ENCODE measurements at places on chromosomes 3 and 15. TPM values are rescaled to one million over a fixed set of nuclear protein-coding genes. Genes with fewer than 3 reads are reported as not detected.
A peak's percentile ranks its signal among the peaks of the same experiment; 100 is the strongest.

Gene P2RY12
- not detected for total RNA-seq

DNA sequence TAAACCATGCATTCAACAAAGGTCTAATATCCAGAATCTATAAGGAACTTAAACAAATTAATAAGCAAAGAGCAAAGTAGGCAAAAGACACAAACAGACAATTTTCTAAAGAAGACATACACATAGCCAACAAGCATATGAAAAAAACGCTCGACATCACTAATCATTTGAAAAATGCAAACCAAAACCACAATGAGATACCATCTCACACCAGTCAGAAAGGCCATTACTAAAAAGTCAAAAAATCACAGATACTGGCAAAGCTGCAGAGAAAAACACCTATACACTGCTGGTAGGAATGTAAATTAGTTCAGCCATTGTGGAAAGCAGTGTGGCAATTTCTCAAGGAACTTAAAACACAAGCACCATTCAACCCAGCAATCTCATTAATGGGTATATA, 53.8 kb downstream of the FSIP1 start:
- no peak for DNase-seq

Gene TMEM40
- not detected for total RNA-seq

DNA sequence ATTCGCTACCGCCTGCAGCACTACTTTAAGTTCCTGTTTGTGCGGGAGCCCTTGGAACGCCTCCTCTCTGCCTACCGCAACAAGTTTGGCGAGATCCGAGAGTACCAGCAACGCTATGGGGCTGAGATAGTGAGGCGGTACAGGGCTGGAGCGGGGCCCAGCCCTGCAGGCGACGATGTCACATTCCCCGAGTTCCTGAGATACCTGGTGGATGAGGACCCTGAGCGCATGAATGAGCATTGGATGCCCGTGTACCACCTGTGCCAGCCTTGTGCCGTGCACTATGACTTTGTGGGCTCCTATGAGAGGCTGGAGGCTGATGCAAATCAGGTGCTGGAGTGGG, 995 bp downstream of the CHST14 start:
- no peak for DNase-seq

- no peak for DNase-seq
These were observed at the start of gene ZBED2 for GRCh38 chr3:111595232-111595631. ZBED2 (minus strand) TSS chr3:111595346; CDS start chr3:111594201, 1,145 bp downstream.

DNA sequence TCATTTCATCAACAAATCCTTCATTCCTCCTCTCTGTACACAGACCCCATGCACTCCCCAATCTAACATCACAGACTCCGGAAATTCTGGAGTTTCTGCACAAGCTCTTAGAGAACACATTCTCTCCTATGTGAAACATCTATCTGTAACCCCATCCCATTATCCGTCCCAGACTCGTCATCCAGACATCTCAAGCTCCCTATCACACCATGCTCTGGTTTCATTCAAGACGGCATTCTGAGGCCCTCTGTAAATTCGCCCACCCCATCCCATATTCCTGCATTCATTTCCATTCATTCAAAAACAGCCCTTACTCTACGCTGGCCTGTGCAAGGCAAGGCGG, 575 bp downstream of the LEO1 start:
- DNase-seq, result no peak

GRCh38 chr3:69087030-69087791, 2.5 kb downstream of the ARL6IP5 start:
- DNase-seq, result no peak

- DNase-seq, result no peak
These were observed 844 bp upstream of the UQCC5 start for GRCh38 chr3:52535411-52536111.

GRCh38 chr15:41566121-41566885, 7.3 kb downstream of the TYRO3 start:
- DNase-seq, result no peak

Gene NMNAT3
- total RNA-seq, result 0.77 TPM

DNA sequence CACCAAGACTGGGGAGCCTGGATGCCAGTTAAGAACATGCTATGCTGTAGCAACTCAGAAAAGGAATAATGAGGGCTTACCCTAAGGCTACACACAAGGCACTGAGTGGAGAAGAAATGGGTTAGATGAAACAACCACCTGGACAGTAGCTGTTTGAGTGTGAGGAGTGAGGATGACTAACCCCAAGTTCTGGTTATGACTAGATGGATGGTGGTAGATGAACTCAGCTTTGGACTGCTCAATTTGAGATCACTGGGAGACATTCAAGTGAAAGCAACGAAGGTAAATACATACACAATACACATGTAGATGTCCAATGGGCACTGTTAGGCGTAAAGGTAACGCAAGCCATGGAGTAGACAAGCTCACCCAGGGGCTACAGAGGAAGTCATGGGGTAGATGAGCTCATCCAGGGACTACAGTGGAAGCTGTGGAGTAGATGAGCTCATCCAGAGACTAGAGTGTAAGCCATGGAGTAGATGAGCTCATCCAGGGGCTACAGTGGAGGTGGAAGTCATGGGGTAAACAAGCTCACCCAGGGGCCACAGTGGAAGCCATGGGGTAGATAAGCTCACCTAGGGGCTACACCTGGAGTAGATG, 98.3 kb downstream of the ANO10 start:
- no peak for DNase-seq

DNA sequence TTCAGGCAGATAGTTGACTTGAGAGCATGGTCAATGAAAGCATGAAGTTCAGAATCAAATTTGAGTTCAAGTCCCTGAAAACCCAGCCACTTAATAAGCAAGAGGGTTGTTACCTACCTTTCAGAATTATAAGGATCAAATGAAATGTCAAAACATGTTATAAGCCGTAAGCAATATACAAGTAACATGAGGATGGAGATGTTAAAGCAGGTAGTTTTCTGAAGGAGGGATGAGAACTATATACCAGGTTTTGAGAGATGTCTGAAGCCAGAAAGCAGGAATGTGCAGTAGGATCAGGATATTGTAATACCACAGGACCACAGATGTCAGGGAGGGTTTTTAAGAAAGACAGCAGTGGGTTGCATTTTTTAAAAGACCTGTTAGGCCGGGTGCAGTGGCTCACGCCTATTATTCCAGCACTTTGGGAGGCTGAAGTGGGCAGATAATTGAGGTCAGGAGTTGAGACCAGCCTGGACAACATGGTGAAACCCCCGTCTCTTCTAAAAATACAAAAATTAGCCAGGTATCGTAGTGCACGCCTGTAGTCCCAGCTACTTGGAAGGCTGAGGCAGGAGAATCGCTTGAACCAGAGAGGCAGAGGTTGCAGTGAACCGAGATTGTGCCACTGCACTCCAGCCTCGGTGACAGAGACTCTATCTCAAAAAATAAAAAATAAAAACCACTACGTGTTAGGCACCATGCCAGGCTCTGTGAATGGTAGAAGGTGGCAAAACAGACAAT, 6.9 kb upstream of the EIF3J start:
- no peak for DNase-seq

GRCh38 chr3:33729993-33730392, 11.9 kb upstream of the CLASP2 start:
- no peak for DNase-seq

DNA sequence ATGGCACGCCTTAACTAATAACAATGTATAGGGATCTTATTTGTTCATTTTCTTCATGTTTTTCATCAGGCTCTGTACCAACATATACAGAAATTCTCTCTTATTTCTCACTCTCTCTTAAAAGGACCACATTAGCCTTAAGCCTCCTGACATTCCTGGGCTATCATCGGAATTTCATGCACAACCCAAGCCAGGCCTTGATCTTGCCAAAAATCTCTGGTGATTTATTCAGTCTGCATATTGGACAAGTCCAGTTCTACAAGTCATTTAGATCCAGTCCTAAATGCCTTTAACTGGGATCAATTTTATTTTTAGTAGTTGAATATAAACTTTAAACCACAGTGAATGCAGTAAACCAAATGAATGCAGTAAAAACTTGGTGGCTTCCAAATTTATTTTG, 385.4 kb downstream of the MECOM start:
- no peak for DNase-seq

DNA sequence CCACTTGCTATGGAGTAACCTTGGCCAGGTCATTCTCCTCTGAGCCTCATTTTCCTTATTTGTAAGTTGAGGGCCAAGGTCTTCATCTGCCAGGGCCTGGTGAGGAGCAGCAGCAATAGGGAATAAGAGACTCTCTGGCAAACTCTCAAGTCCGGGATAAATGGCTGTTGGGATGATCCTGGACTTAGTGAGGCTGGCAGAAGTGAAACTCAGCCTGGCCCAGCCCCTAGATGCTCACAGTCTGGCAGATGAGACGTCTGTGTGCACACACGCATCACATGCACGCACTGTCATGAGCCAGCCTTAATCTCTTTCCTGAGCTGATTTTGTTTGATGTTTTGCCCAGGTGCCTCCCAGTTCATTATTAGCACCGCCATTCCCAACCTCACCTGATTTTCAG, 26.8 kb downstream of the SLC6A6 start:
- DNase-seq, result no peak

DNA sequence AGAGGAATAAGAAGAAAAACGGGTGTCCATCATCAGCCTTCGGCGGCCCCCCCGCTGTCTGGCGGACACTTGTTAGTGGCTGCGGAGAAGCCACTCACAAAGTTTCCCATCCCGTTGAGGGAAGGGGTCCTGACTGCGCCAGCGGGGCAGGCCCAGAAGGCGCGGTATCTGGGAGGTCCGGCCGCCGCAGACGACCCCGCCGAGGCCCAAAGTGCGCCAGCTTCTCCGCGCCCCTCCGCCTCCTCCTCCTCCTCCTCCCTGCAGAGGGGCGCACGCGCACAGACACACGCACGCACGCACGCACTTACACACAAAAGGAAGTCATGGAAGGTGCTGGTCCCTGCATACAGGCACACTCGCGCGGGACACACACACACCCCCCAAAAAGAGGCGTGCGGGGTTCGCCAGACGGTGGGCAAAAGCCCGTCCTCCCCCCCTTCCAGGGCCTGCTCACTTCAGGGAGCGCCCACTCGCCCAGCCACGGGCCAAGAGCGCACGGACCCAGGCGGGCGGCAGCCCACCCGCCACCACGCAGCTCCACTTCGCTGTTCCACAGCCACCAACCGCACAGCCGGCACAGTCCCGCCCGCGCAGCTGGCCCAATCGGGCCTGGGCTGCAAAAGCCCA, 18.0 kb downstream of the ZNF148 start:
- DNase-seq, result peak; percentile 59

Gene NEDD4
- total RNA-seq, result 25.7 TPM

DNA sequence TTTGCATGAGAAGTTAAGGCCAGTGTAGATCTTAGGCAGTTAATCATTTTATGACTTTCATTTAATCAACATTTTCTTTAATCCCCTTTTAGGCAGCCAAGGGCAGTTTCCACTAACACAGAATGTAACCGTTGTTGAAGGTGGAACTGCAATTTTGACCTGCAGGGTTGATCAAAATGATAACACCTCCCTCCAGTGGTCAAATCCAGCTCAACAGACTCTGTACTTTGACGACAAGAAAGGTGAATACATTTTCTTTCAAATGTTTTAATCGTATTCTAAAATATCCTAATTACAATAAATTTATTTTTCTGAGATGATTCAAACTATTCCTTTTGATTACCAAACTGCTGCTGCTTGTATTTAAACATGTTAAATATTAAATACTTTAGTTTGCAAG, 843.2 kb downstream of the CADM2 start:
- no peak for DNase-seq

Gene PLAAT1
- 0.89 TPM for total RNA-seq

DNA sequence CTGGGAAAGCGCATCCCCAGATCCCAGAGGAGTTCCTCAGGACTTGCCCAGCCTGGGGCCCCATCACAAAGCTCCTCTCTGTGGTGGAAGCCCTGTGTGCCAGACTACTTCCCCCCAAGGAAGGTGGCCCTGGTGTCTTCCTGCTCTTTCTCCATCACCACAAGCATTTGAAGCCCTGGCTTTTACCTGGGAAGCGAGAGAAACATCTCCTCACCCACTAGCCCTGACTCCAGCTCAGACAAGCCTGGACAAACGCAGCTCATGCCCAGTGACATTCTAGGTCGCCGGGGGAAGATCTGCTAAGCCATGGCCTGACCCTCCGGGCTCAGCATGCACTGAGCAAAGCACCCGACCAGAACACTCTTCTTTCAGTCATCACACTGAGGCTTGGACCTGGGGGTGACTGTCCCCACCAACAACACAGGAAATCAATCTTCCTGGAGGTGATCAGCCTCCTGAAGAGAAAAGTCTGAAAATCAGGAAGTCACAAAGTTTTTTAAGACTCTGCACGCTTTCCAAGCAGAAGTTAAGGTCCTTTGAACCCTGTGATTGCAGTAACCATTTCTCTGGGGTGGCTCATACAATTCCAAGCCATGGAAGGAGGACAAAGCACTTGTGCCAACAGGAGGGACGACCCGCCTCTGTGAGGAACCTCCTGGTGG, 40.8 kb downstream of the KLHL25 start:
- no peak for DNase-seq

Gene RHCG
- total RNA-seq, result not detected

GRCh38 chr3:51585197-51585596, 46.7 kb downstream of the RAD54L2 start:
- no peak for DNase-seq

Gene GABRA5
- not detected for total RNA-seq

GRCh38 chr3:72891053-72891855, 3.4 kb downstream of the GXYLT2 start:
- no peak for DNase-seq

- no peak for DNase-seq
These were observed 44.8 kb upstream of the RAF1 start for GRCh38 chr3:12708584-12709192.

GRCh38 chr3:48194446-48195071, 6.3 kb upstream of the CDC25A start:
- no peak for DNase-seq

GRCh38 chr3:41836360-41837134, 125.4 kb downstream of the ULK4 start:
- no peak for DNase-seq

- DNase-seq, result no peak
These were observed 6.4 kb downstream of the TERC start for GRCh38 chr3:169758359-169758994.

DNA sequence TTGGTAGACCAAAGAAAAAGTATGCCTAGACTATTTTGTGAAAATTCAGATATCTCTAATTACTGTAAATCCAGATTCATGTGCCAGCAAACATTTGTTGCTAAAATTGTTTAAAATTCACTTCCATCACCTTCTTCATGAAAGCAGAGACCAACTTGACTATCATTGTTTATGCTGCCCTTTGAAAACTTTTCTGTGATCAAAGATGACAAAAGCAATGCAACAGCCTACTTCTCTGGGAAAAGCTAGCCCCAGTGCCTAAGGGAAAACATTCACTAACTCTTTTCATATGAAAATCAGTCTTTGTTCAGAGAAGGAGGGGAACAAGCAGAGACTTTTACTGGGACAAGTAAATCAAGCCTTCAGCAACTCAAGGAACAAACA, 178.0 kb upstream of the P2RY1 start:
- no peak for DNase-seq

DNA sequence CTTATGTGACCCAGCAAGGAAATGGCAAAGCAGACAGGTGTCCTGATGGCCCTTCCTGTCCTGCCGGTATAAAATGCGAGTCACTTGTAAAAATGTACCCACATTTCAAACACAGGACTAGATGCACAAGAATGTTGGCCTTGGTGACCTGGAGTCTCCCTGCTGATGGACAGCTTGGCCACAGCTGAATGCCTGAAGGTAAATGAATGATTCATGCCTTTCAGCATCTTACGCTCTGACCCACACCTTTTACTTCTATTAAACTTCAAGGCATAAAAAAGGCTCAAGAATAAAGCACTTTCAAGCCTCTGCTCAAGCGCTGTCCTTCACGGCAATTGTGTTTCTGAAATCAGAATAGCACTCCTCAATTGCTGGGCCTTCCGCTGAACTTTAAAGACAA, 228.0 kb upstream of the SLCO3A1 start:
- DNase-seq, result no peak

- DNase-seq, result no peak
These were observed 371 bp upstream of the CLSTN2 start for GRCh38 chr3:139934613-139935015.

Gene TAGLN3
- not detected for total RNA-seq

All from dermis microvascular lymphatic vessel endothelial cell (primary cell).